ENCODE measurements at places on chromosomes 6 and 20.

GRCh38 chr6:40419946-40420728 is 167.0 kb downstream of the LRFN2 start:
- DNase-seq, result no peak

GRCh38 chr6:105433723-105434122 is 30.8 kb upstream of the PREP start:
- DNase-seq, result no peak

- DNase-seq, result no peak
These were observed 409.6 kb upstream of the EPHA7 start for GRCh38 chr6:93829009-93829408.

DNA sequence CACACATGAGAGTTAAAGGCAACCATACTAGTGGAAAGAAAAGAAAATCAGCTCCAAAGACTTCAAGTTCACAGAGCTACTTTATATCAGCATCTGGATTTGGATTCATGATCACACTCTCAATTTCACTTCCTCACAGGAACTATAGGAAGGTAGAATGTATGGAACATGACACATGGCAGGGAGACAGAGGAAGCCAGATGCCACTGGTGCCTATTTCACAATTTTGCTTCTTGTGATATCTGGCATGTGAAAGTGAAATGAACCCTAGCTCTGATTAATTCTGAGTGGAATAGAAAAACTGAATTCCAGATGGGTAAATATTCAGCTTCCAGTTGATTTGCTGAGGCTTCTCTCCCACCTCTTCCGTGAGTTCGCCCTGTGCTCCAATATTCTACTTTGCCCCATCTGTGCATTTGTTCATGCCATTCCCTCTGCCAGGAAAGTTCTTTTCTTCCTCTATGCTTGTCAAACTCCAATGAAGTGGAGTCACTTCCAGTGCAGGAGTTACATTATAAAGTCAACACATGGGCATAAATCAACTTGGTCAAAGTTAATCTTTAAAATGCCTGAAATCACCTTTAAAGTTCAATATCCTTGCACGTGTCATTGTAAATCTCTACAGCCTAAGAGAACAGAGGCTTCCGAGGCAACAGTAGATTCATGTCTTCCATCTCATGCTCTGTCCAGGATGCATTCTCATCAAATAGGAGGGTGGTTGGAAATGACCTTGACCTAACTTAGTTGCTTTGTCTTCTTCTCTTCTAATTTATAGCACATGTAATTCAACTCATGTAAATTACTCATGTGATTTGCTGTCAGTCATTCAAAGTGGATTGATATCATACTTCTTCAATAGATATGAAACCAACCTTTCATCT is 275.3 kb downstream of the HIVEP2 start:
- DNase-seq, result no peak

DNA sequence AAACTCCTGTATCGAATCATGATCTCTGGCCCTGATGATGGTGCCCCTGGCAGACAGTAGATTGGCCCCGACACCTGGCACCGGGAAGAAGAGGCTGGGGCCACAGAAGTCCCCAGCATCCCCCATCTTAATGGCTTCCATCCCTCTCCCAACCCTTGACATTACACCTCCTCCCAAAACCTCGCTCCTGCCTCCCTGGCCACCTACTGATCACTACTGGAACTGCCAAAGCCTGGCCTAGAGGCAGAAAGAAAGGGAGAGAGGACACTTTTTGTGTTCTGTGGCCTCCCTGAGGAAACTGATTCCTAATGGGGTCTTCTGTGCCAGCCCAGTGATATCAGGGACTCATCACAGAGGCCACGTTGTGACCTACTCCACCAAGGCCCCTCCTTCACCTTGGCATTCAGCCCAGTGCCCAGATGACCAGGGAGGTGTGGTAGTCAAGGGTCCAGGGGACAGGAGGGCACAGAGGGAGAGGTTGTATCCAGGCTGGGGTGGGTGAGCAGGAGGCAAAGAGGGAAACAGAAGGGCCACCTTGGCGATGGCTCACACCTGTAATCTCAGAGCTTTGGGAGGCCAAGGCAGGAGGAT is 6.1 kb downstream of the C20orf173 start:
- no peak for DNase-seq

DNA sequence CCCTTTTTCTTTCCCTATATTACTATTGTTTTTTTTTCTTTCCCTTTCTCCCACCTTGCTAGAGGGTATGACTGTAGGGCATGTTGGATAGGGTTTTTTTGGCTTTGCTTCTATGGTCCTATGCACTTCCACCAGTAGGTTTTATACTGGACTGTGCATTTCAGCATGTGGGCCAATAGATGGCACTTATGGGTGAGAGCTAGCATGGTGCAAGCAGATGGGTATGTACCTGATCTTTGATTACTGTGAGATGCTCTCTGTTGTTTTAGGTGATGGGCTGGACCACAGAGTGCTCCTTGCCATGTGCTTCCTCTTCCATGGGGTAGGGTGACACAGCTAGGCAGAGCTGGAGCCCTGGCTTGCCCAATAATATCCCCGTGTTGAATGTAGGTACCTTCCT is 128.5 kb upstream of the CHD6 start:
- no peak for DNase-seq

DNA sequence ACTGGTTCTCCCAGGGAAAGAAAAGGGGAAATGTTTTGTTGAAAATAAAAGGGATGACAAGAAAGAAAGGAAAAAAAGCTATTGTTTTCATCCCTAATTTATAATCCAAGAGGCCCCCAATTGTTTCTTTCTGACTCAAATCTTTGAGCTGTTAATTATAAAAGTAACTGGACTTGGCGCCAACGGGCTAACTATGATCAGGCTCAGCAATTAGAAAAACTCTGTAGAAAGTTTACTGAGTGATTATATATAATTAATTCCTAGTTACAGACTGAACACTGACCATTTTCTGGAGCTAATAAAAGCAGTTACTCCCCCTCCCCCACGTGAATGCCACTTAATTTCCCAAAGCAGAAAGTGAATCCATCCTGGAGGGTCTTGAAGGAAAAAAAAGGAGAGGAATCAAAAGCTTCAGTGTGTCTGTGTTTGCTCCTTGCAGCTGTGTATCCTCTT is 3.2 kb downstream of the ZMYND8 start:
- DNase-seq, result no peak

GRCh38 chr20:38123021-38123587 is 42.0 kb downstream of the TGM2 start:
- DNase-seq, result peak; percentile 93

DNA sequence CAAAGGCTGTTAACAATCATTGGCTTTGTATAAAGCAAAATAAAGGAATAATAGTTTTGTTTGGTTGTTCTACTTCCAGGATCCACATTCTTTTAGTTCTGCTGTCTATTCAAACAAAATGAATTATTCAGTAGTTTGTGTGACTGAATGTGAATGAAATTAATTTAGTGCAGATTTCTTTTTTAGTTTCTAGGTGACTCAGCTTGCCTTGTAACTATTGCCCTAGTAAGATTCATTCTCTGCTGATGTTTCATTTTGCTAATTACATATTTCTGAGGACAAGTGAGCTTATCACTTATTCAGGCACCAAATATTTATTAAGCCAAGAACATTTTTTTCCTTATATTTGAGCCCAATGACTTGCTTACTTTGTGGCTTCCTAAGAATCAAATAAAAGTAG is 46.5 kb upstream of the RIPOR2 start:
- DNase-seq, result no peak

- no peak for DNase-seq
These were observed 376.7 kb downstream of the SMOC2 start for GRCh38 chr6:168817558-168818159.

GRCh38 chr20:36344517-36345132 is 38.5 kb downstream of the DLGAP4 start:
- DNase-seq, result peak; percentile 88

DNA sequence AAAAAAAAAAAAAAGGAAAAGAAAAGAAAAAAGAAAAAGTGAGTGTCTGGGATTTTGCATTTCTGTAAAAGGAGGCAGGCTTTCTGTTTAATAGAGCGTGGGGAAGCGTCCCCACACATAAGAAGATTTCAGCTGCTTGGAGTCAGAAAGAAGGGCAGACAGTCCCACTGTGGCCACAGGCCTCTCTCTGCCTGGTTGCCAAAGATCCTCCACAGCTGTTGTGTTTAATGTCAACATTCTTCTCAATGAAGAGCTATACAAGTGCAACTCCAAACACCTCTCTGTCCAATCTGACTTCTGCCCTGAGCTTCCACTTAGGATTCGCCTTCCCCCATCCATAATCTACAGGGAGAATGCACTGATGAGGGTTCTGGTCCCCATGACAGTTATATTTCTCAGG is 64.3 kb upstream of the MLN start:
- DNase-seq, result no peak

DNA sequence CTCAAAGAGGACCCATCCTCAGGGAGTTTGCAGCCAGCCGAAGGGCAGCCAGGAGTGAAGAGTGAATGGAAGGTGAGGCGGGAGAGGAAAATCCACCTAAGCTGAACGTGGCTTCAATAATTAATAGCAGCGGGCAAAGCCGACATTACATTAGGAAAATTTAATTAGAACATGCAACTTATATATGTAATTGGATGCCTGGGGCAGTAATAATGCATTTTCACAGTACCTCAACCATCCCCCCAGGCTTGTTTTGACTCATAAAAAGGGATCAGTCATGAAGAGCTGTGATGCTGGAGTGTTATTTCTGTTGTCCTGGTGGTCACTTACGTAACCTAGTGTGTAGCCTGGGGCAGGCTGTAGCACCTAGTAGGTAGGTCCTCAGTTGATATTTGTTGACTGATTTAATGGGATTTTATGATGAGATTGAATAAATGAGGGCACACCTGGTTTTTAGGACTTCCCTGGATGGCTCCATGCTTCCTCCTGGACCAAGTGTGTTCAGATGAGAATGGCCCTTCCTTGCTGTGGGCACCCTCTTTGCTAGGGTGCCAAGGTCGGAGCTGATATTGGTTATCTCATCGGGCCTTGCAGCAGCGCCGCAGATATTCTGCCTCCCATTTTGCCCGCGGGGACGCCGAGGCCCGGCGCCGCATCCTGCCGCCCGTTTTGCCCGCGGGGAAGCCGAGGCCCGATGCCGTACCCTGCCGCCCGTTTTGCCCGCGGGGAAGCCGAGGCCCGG is 128.8 kb downstream of the CDH26 start:
- peak; percentile 14 for DNase-seq

- DNase-seq, result peak; percentile 91
These were observed 121.1 kb downstream of the PLEKHG1 start for GRCh38 chr6:150720774-150721233.

DNA sequence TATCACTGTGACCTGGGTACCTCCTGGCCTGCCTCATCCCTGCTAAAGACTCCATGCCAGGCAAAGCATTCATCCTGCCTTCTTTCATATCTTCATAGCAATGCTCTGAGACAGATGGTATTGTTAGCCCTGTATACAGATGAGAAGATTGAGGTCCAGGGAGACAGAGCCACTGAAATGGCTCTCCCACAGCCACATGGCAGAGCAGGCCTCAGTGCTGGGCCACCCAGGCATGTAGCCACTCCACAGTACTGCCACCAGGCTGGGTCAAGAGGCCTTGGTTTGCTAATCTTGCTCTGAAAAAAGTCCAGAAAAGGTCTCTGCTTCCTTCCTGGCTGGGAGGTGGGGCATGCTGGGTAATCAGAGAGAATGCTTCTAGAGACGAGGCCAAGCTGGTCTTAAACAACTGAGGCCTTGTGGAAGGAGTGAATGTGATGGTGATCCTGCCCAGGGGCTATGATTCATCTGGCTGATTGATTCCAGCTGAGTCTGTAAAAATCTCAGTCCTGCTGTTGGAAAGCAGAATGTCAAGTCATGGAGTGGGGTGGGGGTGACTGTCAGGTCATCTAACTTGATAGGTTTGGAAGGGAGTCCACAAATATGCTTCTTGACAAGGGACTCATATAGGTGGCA is 29.8 kb downstream of the HM13 start:
- DNase-seq, result peak; percentile 94

- no peak for DNase-seq
These were observed 123.8 kb downstream of the MYB start for GRCh38 chr6:135304883-135305282.

DNA sequence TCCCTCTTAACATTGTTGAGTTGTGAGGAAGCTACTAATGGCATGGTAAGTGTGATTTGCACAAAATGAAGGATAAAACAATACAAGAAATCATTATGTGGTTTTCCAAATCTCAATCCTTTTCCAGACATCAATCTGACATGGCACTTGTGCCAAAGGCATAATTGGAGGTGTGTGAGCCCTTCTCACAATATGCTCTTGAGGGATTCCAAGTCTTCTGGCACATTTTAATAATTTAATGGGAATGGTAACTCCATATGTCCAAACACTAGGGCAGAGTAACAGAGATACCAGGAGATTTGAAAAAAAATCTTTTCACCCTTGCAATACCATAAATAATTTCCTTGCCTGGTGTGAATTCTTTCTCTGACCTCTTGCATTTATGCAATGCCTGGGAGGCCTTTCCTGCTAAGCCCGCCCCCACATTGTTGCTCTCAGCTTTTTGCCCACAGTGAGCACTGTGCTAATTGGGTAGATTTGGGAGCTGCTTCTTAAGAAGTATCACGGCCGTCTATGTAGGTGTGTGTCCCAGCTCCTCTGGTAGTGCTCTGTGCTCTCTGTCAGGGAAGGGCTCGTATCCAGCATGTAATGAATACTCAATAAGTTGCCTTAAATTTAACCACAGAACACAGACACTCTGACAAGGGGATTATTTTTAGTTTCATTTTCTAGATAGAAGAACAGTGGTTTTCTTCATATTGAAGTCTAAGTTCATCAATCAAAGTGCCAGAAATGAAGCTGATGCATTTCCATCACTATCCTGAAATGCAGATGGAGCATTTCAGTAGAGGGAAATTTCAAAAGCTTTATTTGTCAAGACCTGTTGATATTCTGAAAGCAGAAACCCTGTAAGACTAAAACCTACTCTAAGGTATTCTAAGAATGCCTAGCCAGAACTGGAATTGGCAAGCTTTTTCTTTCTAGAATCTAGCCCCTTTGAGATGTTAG is 54.4 kb upstream of the CEP85L start:
- peak; percentile 79 for DNase-seq

GRCh38 chr20:41309817-41310216 is 7.7 kb downstream of the ZHX3 start:
- DNase-seq, result no peak

DNA sequence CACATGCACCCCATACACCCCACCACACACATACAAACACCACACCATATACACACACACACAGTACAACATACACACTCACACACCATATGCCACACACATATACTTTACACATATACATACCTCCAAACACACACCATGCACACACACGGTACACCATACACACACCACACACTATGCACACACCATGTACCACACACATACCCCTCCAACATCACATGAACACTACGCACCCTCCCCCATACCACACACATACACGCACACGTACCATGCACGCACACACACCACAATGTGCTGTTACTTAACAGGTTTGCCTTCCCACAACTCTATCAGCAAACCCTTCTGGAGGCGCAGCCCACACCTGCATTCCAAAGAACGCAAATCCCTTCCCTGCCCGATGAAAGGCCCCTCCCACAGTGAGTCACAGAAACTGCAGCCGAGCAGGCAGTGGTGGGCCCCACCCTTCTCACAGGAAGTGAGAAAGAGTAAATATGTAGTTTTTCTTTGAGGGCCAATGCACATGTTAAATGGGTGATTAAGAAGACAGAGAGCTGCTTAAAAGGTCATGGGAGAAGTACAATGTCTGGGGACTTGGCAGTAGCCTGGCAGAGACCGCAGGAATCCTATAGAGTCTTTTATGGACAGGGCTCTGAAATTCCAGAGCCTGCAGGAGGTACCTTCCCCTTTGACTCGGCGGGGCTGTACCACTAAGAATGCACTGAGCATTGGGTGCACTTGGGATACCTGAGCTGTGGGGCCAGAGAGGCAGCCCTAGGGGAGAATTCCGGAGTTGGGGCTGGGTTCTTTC is 34.1 kb upstream of the EZR start:
- peak; percentile 99 for DNase-seq
